ENCODE measurements at places on chromosomes 13 and 19.

GRCh38 chr13:67217880-67218279 is 12.3 kb downstream of the PCDH9 start:
- no peak for DNase-seq

GRCh38 chr19:7778081-7778480 is 15.0 kb downstream of the CLEC4M start:
- no peak for DNase-seq

DNA sequence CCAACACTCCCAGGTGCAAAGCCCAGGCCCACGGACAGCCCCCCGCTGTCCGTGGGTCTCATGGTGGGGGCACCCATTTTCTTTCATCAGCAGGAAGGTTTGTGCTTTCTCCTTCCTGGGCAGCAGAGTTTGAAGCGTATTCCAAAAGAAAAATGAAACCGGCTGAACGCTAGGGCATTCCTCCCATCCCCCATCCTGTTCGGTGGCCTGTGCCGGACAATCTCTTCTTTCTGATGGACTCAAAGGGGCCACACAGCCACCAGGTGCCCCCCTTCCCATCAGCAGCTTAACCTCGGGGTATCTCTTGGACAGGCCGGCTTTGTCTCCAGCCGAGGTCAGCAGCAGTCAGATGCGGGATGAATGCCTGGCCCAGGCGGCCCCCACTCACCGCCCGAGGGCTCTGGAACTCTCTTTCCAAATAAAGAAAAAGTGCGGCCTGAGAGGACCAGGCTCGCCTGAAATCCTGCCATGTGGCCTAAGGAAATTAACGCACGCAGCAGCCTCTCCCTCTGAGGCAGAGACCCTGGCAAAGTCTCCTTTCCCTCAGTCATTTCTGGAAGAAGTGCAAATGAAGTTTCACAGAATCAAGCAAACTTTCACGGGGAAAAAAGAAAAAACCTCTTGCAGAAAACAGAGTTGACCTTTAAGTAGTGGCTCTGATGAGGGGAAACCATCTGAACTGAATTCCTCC is 67.8 kb downstream of the RASA3 start:
- no peak for DNase-seq

- DNase-seq = no peak
Observed at GRCh38 chr13:55566334-55566733, 1574.4 kb upstream of the PRR20A start.

DNA sequence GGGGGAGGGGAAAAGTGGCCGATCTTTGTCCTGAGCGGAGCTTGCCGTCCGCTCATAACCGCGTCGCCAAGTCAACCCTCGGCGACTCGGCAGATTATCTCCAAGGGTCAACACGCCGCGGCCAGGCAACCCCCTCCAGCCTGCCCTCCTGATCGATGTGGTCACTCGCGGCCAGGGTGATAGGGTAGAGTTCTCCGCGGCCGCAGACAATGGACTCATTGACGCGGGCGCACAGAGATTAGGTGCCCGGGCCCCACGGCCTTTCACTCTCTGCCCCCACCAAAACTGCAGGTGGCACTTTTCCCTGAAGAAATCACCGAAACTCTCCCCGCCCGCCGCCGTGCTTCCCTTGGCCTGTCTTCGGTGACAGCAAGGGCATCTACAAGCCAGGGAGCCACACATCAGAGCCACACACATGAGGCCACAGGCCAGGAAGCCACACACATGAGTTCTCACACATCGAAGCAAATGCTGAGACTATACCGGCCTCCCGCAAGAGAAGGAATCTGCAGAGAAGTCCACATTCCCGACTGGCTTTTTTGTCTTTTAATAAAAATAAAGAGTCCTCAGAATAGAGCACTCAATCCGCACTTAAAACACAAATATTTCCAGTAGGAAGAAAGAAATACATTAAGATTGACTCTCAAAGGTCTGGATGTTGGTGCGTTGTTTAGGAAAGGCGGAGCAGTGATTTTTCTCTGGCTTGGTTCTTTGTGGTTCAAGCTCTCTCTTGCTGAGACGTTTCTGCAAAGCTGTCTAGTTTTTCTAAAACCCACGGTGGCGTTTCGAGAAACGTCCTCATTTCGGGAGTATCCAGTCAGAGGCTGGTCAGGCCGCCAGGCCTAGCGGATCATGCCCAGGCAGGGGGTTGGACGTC is 1.5 kb upstream of the PDX1 start:
- DNase-seq = no peak

GRCh38 chr19:40605216-40605971 is 4.2 kb downstream of the LTBP4 start:
- DNase-seq = no peak

DNA sequence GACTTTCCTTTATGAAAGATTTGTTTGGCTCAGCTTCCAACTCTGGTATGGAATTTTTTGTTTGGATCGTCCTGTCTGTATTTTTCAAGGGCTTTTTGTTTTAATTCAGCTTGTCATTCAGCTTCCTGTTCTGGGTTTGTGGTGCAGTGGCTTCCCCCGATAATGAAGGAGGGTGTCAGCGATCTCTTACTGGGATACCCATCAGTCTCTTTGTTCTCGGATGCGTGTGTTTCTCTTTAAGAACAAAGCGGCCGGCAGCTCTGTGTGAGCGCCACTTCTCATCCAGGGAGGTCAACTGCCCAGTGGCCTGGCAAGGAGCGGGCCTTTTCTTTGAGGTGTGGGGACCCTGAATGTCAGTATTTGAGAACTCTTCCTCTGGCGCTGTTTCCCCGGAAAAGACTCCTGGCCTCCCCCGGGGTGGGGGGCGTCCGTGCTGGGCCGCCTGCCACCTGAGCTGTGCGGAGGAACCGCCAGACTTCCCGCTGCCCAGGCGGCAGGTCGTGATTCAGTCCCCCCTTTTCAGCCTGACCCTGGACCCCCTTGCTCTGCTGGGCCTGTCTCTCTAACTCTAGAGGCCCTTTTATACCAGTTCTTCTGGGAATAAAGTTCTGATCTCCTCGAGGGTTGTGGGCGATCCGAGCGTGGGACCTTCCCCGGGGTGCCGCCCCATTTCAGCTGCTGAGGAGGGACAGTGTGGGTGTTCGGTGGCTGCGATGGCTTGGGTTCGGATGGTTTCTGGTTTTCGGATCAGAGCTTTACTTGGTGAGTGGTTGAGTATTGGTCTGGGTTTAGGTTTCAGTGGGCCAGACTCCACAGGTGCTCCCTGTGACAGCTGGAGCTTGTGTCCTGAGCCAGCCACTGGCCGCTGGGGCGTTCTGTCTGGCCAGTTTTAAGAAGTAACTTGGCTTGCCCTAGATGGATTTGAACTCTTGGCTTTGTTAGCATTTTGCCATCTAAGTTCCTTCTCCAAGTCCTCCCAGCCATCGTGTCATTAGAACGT is 3.4 kb downstream of the SF3A2 start:
- DNase-seq = no peak

GRCh38 chr13:50650592-50651504 is 192.6 kb downstream of the DLEU7 start:
- no peak for DNase-seq

DNA sequence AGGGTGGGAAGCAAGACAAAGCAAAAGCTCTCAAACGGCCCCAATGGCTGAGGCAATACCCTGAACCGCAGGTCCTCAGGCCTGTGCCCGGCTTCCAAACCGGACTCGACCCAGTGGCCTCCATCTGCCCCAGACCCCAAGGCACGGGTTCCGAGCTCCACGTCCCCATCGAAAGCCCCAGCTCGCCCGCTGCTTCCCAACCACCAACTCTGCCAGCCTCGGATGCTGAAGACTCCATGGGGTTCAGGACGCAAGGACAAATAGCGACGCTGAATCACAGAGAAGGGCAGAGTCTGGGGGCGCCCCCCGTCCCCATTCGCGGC is 559 bp downstream of the POLR2E start:
- no peak for DNase-seq

- no peak for DNase-seq
Observed at GRCh38 chr19:44025217-44025936, at the start of gene ZNF222. ZNF222 (plus strand) TSS chr19:44025379; CDS start chr19:44025437, 58 bp downstream.

- DNase-seq = no peak
Observed at GRCh38 chr13:25864116-25864515, 187.7 kb downstream of the SHISA2 start.

GRCh38 chr13:77521595-77522367 is 13.7 kb upstream of the SCEL start:
- no peak for DNase-seq

DNA sequence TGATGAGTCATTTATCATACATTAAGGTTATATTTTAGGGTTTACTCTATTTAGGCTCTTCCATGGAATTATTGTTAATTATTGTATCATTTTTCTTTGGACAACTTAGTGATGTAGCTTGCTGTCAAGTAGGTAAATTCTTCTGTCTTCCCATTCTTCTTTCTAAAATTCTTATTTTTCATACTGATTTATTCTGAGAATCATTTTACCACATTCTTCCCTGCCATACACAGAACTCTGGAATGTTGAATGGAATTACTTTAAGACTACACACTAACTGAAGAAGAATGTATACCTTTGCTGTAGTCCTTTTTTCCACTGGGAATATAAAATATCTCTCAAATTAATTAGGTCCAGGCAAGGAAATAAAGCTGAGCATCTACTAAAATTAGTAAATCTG is 24.5 kb upstream of the SLC7A1 start:
- DNase-seq = no peak

- DNase-seq = no peak
Observed at GRCh38 chr13:94966422-94966955, 254.1 kb upstream of the SOX21 start.

DNA sequence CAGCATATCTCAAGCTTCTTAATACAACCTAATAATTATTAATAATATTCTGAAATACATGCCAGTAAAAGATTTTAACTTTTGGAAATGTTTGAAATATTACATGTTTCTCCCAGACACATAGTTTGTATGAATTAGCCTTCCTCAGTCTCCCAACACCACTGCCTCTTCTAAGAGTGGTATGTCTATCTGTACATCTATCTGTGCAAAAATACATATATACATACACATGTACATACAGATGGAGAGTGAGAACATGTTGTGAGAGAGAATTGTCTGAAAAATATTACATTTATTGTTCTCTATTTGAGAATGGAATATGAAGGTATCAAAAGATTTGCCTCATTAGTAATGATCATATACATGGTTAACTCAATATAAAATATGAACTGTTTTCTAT is 1567.2 kb upstream of the PRR20A start:
- no peak for DNase-seq

GRCh38 chr13:94595001-94595949 is 677 bp downstream of the TGDS start:
- no peak for DNase-seq

DNA sequence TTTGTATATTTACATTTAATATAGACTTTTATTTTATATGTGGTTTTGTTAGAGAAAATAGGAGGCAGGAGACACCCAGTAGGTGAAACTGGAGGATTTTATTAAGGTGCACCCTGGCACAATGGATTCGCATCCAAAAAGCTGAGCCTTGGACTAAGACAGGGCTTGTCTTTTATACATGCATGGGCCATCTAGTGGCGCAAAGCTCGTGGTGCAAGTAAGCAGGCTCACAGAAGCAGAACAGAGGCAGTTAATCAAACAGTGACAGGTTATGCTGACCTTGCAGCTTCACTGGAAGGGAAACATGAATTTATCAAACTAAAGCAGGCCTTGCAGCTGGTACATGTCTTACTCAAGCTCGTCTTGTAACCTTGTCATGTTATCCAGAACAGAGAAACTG is 58.8 kb upstream of the ZNF681 start:
- no peak for DNase-seq

- no peak for DNase-seq
Observed at GRCh38 chr13:102236830-102237229, 165.0 kb downstream of the FGF14 start.

- no peak for DNase-seq
Observed at GRCh38 chr19:12047868-12048267, 4.9 kb downstream of the ZNF878 start.

DNA sequence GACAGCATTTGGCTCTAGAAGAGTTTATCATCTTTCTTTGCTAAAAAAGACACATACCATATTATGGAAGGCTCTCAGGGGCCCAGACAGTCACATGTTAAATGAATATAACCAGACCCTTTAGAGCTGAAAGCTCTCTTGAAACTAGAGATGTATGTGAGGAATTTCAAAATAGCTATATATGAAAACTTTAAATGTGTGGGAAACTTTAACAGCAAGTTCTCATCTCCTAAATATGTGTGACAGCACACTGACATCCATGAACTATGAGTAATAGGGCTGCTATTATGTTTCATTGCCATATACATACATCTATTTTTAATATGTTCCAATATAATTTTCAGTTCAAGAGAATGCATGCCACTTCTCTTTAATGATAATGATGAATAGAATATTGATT is 509.5 kb downstream of the GPC6 start:
- DNase-seq = no peak

DNA sequence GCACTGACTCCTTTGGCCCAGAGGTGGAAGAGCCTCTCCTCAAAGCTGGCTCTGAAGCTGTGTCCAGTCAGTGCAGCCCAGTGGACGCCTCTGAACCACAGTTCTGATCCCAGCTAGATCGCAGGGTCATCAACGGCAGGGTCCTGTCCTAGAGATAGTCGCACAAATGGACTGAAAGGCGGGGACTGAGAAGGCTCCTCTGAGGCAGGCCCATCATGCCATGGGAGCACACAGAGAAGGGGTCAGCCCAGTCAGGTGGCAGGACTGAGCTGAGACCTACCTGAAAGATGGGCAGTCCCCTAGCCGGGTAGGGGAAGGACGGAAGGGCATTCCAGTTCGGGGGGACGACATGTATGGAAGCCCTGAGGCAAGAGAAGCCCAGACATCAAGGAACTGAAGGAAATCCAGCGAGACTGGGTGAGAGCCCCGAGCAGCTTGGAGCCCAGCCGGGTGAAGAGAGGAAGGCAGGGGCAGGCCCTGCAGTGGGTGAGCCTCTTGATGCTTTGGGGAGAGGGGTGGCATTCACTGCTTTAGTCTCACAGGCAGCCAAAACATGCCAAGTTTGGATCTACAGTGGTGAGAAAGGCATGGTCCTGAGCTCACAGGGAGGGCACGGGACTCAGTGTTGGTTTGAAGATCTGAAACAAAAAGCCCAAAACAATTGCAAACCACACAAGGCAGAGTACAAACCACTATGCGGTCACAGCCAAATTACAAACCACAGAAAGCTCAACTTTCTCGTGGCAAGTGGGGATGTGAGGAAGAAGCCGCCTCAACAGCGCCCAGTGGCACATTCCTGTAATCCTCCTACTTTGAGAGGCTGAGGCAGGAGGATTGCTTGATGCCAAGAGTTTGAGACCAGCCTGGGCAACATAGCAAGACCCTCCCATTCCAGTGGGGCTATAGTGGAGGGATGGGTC is 10.0 kb downstream of the CALM3 start:
- no peak for DNase-seq

- DNase-seq = no peak
Observed at GRCh38 chr13:73303851-73304250, 245.0 kb downstream of the KLF5 start.

DNA sequence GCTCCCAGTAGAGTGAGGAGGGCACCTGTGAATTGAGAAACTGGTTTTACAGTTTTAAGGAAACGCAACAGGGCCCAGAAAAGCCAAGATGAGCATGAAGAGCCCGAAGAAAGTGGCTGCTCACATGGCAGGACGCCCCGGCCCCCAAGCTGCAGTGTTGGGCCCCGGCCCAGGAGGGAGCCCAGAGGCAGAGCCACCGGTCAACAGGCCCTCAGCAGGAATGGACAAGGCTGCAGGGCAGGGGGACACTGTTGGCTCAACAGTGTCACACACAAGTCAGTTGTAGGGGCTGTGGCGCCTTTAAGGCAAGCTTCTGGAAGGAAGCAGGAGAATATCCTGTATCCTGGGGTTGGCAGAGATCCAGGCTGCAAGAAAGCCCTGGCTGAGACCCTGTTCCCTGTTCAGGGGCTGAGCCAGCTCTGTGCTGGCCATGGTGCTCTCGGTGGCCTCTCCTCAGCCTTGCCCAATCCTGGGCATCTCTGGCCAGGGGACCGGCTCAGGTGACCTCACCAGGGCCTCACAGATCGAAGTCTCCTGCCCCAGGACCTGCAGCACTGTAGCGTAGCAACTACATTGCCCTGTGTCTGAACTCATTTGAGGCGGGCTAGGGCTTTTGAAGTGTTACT is 28.0 kb downstream of the UPF1 start:
- DNase-seq = no peak
